ENCODE measurements at places on chromosomes 6 and 20.
A peak's percentile ranks its signal among the peaks of the same experiment; 100 is the strongest.

DNA sequence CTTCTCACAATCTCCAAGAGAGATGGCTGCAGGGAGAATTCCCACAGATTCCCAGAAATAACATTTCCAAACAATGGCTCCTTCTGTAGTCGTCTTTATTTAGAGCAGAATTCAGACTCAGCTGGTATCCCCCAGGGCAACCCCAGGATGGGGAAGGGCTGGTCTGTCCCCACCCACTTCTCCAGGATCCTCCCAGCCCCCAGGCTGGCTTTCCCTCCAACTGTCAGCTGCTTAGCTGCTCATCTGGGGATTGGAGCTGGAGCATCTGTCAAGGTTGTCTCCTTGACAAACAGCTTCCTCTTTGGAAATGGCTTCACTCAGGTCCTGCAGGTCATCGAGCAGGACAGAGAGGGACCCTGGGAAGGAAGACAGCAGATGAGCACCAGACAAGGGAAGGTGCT is 3.5 kb upstream of the PSORS1C2 start:
- no peak for DNase-seq

DNA sequence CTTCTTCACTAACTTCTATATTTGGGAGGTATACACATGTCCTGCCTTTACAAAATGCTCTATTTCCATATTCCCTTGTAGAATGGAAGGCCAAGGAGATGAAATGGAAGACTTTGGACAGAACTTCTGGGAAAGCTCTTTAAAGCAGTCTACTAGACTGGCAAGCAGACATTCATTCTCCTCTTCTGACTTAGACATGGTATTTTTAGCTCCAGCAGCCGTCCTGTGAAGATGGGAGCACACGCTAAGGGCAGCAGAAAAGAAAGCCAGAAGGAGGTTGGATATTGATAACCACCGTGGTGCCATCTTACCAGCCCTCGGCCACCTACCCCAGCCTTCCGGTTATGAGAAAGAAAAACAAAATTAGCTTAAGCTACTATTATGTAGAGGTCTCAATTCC is 70.1 kb upstream of the E2F3 start:
- DNase-seq, result no peak

GRCh38 chr6:96116674-96117073 is 100.9 kb downstream of the FUT9 start:
- DNase-seq, result no peak

DNA sequence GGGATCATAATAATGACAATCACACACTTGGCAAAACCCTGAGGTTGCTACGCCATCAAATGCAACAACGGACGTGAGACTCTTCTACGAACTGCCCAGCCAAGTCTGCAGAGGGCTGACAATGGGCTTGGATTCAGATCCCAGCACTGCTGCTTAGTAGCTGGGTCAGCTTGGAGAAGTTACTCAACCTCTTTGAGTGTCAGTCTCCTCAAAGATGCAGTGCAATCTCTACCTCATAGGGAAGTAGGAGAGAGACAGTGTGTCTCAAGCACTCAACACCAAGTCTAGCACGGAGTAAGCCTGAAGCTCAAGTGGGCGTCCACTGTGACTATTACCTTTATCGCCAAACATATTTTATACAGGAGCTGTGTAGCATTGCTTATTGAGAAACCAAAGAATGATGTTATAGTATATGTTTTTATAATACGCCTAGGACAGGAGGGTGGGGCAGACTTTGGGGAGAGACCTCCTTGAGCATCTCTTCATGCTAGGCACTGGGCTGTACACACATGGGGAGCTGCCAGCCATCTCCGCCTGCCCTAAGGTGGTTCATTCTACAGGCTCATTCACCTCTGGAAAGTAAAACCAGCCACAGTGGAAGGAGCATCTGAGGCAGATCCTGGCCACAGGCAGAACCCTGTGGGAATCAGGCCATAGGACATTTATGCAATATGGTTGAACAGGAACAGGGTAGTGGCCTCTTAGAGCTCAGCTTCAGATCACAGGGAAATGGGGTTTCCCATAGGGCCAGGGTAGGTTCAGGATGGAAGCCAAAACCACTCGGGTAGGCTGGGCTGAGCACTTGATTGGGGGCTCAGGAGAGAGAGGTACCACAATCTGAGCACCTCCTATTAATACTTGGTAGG is 160.2 kb downstream of the MRPL14 start:
- no peak for DNase-seq

GRCh38 chr6:118843685-118844390 is 50.1 kb upstream of the ASF1A start:
- no peak for DNase-seq

GRCh38 chr20:49318430-49319207 is 40.8 kb upstream of the ZNFX1 start:
- peak; percentile 81 for DNase-seq

GRCh38 chr20:22716821-22717351 is 132.5 kb upstream of the FOXA2 start:
- no peak for DNase-seq

DNA sequence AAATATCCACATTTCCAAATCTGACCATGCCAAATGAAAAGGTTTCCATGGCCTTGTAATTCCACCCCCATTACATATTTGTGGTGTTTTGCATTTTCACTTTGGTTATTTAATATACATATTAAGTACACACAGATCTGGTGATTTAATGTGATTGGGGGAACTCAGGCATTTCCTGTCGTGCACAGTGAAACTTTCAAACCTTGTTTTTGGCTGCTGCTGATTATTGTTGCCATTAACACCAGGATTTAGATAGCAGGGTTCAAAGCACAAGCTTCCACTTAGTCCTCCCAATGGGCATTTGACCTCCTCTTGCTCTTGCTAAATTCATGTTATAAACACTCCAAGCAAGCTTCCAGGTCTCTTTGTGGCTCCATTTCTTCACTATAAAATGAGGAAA is 166.5 kb downstream of the SOBP start:
- no peak for DNase-seq

DNA sequence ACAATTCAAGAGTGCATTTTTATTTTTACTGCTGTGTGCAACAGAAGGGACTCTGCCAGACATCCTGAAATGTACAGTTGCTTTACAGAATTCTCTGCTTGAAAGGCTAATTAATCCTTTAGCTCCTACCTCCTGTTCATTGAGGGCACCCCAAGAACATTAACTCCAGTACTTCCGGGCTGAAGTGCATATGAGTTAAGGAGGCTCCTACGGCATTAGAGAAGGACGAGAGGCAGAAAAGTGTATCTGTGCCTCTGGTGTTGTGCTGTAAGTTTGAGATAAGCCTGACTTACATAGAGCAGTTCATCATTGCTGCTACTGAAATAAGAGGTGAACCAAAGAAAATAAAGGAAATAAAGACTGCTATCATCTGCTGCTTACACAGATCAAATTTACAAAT is 609.3 kb upstream of the ADGRB3 start:
- DNase-seq, result no peak

- DNase-seq, result no peak
Observed at GRCh38 chr20:1121429-1121828, 3.0 kb downstream of the PSMF1 start.

- DNase-seq, result no peak
Observed at GRCh38 chr6:57134954-57135353, 37.2 kb upstream of the BAG2 start.

DNA sequence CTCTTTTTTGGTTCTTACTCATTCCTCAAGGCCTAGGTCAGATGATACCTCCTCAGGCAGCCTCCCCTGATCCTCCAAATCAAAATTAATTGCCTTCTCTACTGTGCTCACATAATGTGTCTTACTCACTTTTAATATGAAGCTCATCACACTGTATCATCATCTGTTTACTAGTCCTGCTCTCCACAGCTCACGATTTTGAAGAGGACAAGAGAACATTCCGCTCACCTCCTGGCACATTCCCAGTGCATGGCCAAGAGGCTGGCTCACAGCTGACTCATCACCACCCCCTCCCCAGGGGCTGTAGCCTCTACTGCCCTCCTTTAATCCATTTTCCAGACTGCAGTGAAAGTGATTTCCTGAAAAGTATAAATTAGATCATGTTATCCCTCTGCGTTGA is 133.1 kb downstream of the ALDH8A1 start:
- no peak for DNase-seq

DNA sequence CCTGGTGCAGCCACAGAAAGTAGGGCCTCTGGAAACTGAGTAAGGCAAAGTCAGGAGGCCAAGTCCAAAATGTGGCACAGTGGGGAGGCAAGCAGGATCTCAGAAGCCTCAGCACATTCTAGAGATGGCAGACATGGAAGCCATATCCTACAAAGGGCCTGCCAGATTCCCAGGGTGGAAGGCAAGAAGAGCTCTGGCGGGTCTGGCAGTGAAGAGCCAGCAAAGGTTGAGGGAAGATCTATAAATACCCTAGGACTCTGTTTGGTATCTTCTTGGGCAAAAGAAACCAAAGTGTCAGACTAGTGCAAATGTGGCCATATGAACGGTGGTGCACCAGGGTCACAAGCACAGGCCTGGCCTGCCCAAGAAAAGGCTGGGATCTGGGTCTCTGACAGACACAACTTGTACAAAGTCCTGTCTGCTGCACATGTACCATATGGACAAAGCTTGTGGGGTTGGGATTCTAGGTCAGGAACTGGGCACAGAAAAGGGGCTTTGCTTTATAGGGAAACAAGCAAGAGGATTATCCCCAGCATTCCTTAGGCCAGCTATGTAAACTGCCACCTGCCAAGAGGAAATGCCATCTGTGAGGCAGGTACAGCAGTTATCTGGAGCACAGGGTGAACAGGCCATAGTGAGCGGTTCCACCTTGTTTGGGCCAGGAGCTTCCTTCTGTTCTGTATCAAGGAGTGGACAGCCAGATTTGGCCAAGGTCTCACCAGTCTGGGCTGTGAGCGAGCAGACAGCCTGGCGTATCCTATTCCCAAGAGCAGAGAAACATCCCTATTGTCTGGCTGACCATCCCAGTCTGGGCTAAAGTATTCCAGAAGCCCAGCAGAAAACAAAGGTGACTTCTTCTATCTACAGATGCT is 36.3 kb upstream of the SLC4A11 start:
- no peak for DNase-seq

- no peak for DNase-seq
Observed at GRCh38 chr6:131412960-131413830, 159.8 kb upstream of the ARG1 start.

GRCh38 chr6:46377209-46377608 is 114.0 kb downstream of the RCAN2 start:
- no peak for DNase-seq

GRCh38 chr6:156449128-156449527 is 328.1 kb upstream of the ARID1B start:
- no peak for DNase-seq

- DNase-seq, result peak; percentile 80
Observed at GRCh38 chr6:158706369-158706982, 56.6 kb downstream of the SYTL3 start.

DNA sequence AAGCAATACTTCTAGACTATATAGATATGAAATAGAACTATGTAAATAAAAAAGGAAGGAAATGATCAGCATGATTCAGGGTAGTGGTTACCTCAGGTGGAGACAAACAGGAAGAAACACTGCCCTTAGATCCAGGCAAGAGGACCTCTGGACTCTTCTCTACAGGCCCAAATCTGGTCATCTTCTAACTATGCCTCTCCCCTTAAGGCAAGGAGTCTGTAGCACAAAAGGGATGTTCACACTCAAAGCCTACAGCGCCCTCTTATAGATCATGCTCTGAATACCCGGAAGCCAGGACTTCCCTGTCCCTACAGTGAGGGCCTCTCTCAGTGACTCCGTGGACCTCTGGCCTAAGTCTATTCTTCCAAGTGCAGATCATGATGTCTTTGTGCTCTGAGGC is 30.4 kb upstream of the HIVEP2 start:
- peak; percentile 38 for DNase-seq

DNA sequence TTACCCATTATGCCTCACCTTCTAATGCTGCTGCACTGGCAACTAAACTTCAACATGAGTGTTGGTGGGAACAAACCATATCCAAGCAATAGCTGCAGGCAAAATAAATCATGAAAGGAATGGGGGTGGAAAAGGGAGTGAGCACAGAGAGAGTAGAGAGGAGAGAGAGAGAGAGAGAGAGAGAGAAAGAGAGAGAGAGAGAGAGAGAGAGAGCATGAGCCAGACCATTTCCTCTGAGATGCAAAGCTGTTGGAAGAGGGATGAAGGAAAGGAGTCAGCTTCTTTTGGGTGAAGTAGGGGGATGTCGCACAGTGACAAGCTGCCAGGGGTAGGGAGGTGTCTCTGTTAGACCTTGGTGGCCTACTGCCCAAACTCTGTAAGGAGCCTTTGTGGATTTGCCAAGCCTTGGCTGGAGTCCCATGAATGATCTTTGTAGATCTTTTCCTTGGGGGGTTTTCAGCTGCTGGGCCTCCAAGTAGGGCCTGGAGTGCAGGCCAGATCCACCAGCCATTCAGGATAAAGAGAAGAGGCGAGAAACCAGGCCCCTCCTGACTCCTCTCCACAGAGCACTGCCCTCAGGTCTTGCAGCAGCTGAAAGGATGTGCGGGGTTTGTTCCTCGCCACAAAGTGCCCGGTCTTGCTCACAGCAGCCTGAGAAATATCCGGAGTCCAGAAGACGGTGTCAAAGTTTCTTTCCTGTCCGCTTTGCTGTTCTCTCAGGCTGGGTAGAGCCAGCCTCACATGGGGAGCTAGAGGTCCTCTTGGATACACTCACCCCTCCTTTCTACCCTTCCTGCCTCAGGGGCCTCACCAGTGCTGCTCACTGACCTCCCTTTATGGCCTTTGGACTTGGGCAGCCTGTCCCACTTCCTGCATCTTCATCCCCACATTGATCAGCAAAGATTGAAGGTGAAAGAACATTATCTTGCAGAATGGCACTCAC is 17.8 kb downstream of the BTBD3 start:
- no peak for DNase-seq

DNA sequence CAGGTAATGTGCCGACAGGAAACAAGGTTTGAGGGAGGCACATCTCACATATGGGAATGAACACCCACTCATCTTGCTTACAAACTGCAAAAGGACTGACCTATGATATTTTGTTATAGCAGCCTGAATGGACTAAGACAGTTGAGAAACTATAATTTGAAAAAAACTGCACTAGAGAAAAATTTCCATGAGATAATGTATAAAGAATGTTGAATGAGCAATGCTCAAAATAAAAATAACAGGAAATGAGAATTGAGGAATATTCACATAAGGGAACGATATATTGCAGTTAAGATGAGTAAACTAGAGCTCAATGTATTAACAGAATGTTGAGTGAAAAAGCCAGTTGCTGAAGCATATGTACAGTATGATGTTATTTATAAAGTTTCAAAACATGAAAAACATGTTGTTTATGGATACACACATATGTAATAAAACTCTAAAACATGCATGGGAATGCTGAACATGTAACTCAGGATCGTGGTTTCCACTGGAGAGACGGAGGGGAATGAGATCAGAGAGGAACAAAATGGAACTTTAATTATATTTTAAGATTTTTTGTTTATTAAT is 6.3 kb upstream of the TBC1D22B start:
- no peak for DNase-seq

- no peak for DNase-seq
Observed at GRCh38 chr6:112781241-112781640, 434.1 kb downstream of the RFPL4B start.
